NCI-H1694 (cell line): ENCODE measurements at places on chromosomes 4 and X.

DNA sequence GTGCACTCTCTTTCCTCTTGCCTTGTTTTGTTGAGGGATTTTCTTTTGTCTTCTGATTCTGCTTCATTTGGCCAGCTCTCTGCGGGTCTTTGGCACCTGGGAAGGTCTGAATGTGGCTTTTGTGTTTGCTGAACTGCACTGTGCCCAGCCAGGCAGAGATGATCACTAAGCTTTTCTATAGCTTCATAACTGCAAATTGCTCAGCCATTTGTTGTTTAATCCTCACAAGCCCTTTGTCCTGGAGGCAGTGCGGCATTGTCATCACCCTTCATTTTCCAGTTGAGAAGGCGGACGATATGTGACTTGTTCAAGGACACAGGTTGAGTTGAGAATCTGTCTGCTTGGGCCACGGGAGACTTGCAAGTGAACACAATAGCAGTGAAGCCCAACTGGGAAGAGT is 46.0 kb upstream of the SFRP2 start:
- DNase-seq: no peak

- no peak for DNase-seq
Measured at GRCh38 chr4:55807556-55807955, 12.0 kb upstream of the EXOC1L start.

- DNase-seq: no peak
Measured at GRCh38 chr4:122360754-122361153, 18.1 kb upstream of the ADAD1 start.

DNA sequence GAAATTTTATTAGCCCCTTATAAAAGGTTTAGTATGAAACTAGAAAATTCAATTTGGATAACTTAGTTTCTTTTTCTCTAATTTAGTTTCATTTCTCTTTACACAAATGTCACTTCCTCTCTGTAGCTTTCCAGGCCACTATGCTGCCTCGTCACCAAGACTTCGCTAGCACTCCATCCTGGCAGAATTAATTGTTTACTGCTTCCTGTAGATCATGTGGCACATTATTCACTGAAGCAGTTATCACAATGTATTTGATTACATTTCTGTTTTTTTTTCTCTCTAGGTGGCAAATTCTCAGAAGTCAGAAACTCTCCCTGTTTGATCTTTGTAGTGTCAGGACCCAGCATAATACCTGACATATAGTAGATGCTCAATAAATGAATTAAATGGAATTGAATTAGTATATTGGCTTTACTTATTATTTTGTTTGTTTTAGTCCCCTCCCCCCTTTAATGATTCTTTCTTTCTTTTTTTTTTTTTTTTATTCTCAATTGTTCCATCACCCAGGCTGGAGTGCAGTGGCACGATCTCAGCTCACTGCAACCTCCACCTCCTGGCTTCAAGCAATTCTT is 9.3 kb upstream of the SAT1 start:
- no peak for DNase-seq

DNA sequence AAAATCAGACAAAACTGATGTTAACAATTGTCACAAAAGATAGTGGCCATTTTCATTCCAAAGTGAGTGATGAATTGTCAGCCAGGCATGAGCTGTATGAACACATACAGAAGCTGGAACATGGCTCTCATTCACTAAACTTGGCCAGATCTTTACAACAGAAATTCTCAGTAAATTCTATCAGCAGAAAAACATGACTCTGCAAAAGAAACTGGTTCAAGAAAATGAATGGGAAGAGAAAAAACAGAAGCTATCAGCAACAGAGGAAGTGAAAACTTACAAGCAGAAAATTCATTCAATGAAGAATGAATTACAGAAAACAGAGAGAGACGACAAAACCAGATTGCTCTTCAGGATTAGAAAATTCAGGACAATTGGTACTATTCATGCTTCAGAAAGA is 249.6 kb downstream of the COL25A1 start:
- DNase-seq: no peak

DNA sequence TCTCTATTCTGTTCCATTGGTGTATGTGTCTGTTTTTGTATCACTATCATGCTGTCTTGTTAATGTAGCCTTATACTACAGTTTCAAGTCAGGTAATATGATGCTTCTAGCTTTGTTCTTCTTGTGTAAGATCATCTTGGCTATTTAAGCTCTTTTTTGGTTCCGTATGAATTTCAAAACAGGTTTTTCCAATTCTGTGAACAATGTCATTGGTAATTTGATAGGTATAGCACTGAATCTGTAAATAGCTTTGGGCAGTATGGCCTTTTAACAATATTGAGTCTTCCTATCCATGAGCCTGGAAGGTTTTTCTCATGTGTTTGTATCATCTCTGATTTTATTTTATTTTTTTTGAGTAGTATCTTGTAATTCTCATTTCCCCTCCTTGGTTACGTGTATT is 94.3 kb downstream of the ANAPC10 start:
- DNase-seq: no peak

DNA sequence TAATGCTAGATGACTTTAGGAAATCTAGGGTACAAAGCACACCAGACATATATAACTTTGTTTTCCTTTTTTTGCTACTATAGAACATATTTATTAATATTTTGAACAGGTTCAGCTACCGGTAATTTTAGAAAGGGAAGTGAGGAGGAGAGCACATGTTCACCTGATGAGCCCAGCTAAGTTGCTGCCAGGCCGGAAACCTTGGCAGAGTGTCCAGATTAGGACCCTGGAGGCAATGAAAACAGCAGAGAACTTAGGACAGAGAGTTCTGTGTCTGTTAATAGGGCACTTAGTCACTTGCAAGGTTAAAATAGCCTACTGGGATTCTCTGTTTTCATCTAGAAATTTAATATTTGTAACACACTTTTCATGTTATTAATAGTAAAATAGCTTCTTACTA is 348.9 kb upstream of the CPEB2 start:
- DNase-seq: no peak

DNA sequence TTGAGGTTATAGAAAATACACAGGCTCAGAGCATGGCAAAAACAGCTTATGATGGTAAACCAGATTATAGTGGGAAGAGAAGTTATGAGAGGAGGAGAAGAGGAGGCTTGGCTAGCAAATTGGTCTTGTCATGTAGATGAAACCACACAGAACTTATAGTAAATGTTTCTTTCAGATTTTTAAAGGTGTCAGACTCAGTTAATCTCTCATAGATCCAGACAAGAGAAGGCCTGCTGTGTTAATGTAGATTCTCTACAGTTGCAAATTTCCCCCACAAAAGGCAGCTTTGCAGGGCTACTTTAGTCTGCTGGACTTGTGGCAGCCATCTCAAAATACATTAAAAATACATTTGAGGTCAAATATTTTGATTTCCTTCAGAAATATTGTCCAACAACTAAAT is 1731.7 kb downstream of the ARAP2 start:
- DNase-seq: no peak

- DNase-seq: no peak
Measured at GRCh38 chrX:15939737-15940136, 85.1 kb upstream of the AP1S2 start.

- DNase-seq: no peak
Measured at GRCh38 chr4:76716658-76717057, 181.3 kb downstream of the SOWAHB start.
